ENCODE measurements at places on chromosomes 1 and 21. TPM values are rescaled to one million over a fixed set of nuclear protein-coding genes. Genes with fewer than 3 reads are reported as not detected.

DNA sequence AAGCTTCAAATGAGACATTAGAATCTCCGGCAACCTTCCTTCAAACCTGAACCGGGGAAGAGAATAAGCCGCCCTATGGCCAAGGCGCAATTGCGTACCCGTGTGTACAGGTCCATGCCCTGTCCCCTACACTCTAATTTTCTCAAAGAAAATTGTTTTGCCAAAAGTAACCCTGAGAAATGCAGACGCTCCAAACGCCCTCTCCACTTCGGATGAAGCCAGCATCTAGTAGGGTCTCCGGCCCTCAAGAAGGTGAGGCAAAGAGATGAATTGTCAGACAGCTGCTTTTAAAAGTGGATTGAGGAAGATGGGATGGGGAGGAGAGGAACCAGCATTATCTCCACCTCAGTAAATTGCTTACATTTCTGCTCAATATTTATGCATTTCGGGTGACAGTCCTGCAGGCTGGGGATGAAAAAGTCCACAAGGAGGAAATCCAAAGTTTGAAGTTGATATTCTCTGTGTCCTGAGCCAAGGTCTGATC lies 630 bp upstream of the LHX9 start:
- H3K27ac ChIP-seq, result no peak overlapping the region
- H3K4me1 ChIP-seq, result peaks cover 26% of the 10 kb centered on the region
- no peak overlapping the region for H3K4me3 ChIP-seq
- DNase-seq, result no peak

GRCh38 chr1:4494558-4494957 lies 159.9 kb upstream of the AJAP1 start:
- no peaks in the 10 kb centered on the region for H3K36me3 ChIP-seq
- no peak for DNase-seq
- no peak overlapping the region for H3K4me3 ChIP-seq
- no peak overlapping the region for H3K27ac ChIP-seq
- H3K27me3 ChIP-seq, result no peaks in the 10 kb centered on the region
- no peaks in the 10 kb centered on the region for H3K4me1 ChIP-seq

IL22RA1 gene
- total RNA-seq, result 15.5 TPM

- H3K4me3 ChIP-seq, result no peak overlapping the region
- no peaks in the 10 kb centered on the region for H3K4me1 ChIP-seq
- H3K27me3 ChIP-seq, result no peaks in the 10 kb centered on the region
- no peaks in the 10 kb centered on the region for H3K36me3 ChIP-seq
- no peak overlapping the region for H3K27ac ChIP-seq
Observed at GRCh38 chr1:157505481-157506272, 46.6 kb downstream of the FCRL5 start.

DNA sequence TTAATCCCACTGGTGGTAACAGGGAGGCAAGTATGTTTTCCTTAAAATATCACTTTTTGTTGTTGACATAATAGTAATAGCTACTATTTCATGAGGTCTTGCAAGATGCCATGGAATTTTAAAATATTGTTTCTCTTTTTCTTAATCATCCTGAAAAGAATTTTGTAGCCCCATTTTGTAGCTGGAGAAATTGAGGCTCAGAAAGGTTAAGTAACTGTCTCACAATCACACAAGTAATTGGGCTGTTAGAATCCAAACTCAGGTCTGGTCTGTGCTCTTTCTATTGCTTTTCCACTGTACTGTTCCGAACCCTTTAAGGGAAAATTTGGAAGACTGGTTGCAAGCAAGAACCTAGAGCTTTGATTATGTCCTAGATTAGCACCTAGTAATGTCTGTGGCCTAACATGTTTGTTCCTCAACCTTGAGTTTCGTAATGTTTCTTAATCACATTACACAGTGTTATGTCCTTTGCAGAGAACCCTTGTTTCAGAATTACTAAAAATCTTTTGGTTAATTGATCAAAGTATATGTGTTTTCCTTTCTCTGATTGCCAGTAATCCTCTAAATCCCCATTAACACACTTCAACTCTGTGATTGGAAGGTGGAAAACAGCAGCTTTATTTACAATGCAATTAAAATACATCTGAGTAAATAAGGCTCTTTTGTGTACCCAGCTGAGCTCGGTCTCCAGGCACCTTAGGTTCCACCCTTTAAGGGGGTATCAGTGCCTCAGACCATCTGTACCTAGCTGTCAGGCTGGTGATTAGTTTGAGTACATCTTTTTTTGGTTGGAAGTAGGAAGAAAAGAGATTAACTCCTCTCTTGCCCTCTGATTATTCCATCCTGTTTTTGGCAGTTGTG lies 10.4 kb downstream of the LRRC42 start:
- H3K27ac ChIP-seq, result no peak overlapping the region
- DNase-seq, result no peak
- H3K4me1 ChIP-seq, result no peaks in the 10 kb centered on the region
- H3K27me3 ChIP-seq, result no peaks in the 10 kb centered on the region
- H3K4me3 ChIP-seq, result no peak overlapping the region
- no peaks in the 10 kb centered on the region for H3K36me3 ChIP-seq

- H3K27ac ChIP-seq, result no peak overlapping the region
- H3K4me3 ChIP-seq, result no peak overlapping the region
- DNase-seq, result no peak
- no peaks in the 10 kb centered on the region for H3K36me3 ChIP-seq
- H3K4me1 ChIP-seq, result no peaks in the 10 kb centered on the region
Observed at GRCh38 chr1:182051938-182052337, 9.6 kb downstream of the ZNF648 start.

GRCh38 chr1:64234714-64235113 lies 31.3 kb downstream of the UBE2U start:
- H3K4me1 ChIP-seq, result no peaks in the 10 kb centered on the region
- H3K36me3 ChIP-seq, result no peaks in the 10 kb centered on the region
- H3K27ac ChIP-seq, result no peak overlapping the region
- no peaks in the 10 kb centered on the region for H3K27me3 ChIP-seq
- H3K4me3 ChIP-seq, result no peak overlapping the region

DNA sequence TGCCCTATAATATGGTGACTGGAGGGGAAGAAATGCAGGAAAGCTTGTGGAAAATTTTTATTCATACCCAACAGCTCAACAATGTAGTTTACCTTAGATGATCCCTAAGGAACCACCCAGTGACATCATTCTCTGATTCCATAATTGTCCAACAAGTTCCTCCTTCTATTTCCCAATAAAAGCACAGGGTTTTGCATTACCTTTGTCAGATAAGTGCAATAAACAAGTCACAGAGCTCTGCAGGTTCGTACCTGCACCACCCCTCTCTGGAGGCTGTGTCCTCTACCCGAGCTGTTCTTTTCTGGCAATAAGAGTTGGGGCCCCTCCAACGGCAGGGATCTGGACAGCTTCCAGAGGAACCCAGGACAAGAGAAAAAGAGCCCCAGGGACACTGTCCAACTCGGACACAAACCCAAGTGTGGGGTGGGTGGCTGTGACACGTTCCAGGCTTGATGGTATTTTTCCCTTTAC lies 38.8 kb downstream of the RCAN1 start:
- H3K36me3 ChIP-seq, result no peaks in the 10 kb centered on the region
- no peak overlapping the region for H3K4me3 ChIP-seq
- H3K27ac ChIP-seq, result peak overlapping the region; percentile 45

DNA sequence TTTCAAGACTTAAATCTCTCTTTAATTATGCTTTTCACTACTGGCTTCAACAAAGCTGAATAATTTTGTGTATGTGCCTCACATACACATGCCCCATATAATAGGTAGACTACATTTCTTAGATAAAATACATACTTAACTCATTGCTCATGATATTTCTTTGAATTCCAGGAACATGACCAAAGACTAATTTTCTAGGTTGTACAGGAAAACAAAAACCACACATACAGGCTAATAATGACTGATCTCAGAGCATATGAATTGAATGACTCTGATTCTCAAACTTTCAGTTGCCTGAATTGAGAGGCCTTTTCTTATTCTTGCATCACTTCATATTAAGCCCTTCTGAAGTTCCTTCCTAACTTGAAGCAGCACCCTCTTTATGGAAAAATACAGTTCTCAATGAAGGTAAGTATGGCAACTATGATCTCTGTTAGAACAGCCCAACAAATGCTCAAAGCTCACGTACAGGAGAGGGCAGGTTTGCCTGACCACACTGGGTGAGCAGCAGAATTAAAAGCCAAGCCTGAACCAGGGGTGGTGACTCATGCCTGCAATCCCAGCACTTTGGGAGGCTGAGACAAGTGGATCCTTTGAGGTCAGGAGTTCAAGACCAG lies 22.6 kb upstream of the UAP1 start:
- no peak overlapping the region for H3K27ac ChIP-seq
- no peaks in the 10 kb centered on the region for H3K27me3 ChIP-seq
- H3K4me3 ChIP-seq, result no peak overlapping the region

DNA sequence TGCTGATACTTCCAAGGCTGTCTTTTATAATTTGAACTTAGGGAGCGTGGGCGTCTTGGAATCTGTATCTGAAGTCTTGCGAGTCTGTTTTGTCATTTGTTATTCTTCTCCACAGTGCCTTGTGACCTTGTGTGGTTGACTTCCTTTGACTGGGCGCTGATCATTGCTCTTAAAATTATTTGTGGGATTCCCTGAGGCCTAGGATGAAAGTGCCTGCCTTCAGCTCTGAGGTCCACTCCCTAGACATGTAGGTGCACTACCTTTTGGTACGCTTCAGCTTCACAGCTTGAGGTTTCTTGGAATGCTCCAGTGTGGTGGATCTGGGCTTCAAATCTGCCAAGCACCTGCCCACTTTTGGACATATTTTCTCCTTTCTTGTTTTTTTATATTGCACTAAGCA lies 50.2 kb upstream of the IGSF5 start:
- no peaks in the 10 kb centered on the region for H3K36me3 ChIP-seq
- no peaks in the 10 kb centered on the region for H3K4me1 ChIP-seq
- no peak for DNase-seq
- no peak overlapping the region for H3K4me3 ChIP-seq
- no peak overlapping the region for H3K27ac ChIP-seq
- H3K27me3 ChIP-seq, result no peaks in the 10 kb centered on the region

SIM2 gene
- 0.08 TPM for total RNA-seq

GRCh38 chr1:151312411-151312810 lies 14.8 kb downstream of the PI4KB start:
- DNase-seq, result no peak
- H3K27ac ChIP-seq, result peak overlapping the region; percentile 62
- H3K4me3 ChIP-seq, result no peak overlapping the region
- H3K27me3 ChIP-seq, result no peaks in the 10 kb centered on the region
- H3K4me1 ChIP-seq, result no peaks in the 10 kb centered on the region

PLD5 gene
- 0.27 TPM for total RNA-seq

NHLH1 gene
- 0.12 TPM for total RNA-seq

WNT3A gene
- total RNA-seq, result not detected

DNA sequence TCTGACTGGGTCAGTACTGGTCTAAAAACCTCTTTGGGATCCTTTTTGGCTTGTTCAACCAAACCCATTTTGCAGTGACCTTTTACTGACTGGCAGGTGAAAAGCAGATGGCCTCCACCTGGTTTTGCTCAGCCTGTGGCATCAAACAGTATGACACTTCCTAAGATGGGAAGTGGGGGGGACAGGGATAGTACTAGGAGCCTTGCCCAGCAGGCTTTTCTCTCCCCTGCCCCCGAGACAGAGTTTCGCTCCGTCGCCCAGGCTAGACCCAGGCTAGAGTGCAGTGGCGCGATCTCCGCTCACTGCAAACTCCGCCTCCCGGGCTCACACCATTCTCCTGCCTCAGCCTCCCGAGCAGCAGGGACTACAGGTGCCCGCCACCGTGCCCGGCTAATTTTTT lies 18.3 kb downstream of the INTS3 start:
- no peaks in the 10 kb centered on the region for H3K27me3 ChIP-seq
- peaks cover 17% of the 10 kb centered on the region for H3K4me1 ChIP-seq
- H3K36me3 ChIP-seq, result peaks cover 16% of the 10 kb centered on the region
- no peak for DNase-seq

SLFNL1 gene
- total RNA-seq, result 0.30 TPM

DNA sequence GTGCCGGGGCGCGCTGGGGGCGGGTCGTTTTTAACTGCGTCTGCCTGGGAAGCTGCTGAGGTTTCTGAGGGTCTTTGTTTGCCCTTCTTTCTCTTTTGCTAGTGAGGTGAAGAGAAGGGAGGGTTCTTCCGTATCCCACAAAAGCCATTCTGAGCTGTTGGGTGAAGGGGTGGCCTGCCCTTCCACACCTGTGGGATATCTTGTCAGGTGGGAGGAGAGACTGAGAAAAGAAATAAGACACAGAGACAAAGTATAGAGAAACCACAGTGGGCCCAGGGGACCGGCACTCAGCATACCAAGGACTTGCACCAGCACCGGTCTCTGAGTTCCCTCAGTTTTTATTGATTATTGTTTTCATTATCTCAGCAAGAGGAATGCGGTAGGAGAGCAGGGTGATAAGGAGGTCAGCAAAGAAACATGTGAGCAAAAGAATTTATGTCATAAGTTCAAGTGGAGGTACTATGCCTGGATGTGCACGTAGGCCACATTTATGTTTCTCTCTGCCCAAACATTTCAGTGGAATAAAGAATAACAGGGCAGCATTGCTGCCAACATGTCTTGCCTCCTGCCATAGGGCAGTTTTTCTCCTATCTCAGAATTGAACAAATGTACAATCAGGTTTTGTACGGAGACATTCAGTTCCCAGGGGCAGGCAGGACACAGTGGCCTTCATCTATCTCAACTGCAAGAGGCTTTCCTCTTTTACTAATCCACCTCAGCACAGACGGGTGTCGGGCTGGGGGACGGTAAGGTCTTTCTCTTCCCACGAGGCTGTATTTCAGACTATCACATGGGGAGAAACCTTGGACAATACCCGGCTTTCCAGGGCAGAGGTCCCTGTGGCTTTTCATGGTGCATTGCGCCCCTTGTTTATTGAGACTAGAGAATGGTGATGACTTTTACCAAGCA lies 972 bp downstream of the PGBD2 start:
- H3K4me3 ChIP-seq, result peak overlapping the region; percentile 44
- H3K4me1 ChIP-seq, result no peaks in the 10 kb centered on the region
- peak overlapping the region; percentile 65 for H3K27ac ChIP-seq
- H3K27me3 ChIP-seq, result no peaks in the 10 kb centered on the region
- no peaks in the 10 kb centered on the region for H3K36me3 ChIP-seq
- no peak for DNase-seq

- H3K27me3 ChIP-seq, result no peaks in the 10 kb centered on the region
- DNase-seq, result no peak
- no peaks in the 10 kb centered on the region for H3K36me3 ChIP-seq
Observed at GRCh38 chr1:203799971-203800370, 4.5 kb downstream of the ZBED6 start.

DNA sequence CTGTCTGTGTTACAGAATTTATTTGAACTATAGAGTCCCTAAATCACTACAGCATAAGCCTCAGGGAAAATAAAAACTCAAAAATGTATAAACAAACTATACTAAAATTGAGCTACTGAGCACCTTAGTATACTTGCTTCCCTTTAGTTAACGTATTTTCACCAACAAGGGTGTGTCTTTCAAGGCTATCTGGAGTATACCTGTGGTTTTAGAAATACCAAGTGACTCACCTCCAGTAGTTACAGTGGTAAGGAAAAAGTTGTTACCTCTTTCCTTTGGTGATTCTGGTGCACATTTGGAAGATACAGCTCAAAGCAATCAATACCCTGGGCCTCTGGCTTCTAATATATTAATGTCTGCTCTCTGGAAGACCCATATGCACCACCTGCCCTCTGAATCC lies 68.0 kb upstream of the C1orf105 start:
- no peaks in the 10 kb centered on the region for H3K36me3 ChIP-seq
- peaks cover 5% of the 10 kb centered on the region for H3K4me1 ChIP-seq
- no peak for DNase-seq
- no peak overlapping the region for H3K27ac ChIP-seq

KRTAP13-2 gene
- 6.0 TPM for total RNA-seq

CTSK gene
- 11.4 TPM for total RNA-seq

PDC gene
- total RNA-seq, result not detected

SHE gene
- 1.7 TPM for total RNA-seq

All from colonic mucosa (tissue), 4 donors.